ENCODE measurements at places on chromosomes 4 and X. TPM values are rescaled to one million over a fixed set of nuclear protein-coding genes. Genes with fewer than 3 reads are reported as not detected.

- no peak for DNase-seq
Measured at GRCh38 chr4:102901804-102902203, 33.0 kb downstream of the CISD2 start.

The USP26 gene
- not detected for total RNA-seq

GRCh38 chrX:136598631-136599030, 49.3 kb upstream of the CD40LG start:
- DNase-seq = no peak

DNA sequence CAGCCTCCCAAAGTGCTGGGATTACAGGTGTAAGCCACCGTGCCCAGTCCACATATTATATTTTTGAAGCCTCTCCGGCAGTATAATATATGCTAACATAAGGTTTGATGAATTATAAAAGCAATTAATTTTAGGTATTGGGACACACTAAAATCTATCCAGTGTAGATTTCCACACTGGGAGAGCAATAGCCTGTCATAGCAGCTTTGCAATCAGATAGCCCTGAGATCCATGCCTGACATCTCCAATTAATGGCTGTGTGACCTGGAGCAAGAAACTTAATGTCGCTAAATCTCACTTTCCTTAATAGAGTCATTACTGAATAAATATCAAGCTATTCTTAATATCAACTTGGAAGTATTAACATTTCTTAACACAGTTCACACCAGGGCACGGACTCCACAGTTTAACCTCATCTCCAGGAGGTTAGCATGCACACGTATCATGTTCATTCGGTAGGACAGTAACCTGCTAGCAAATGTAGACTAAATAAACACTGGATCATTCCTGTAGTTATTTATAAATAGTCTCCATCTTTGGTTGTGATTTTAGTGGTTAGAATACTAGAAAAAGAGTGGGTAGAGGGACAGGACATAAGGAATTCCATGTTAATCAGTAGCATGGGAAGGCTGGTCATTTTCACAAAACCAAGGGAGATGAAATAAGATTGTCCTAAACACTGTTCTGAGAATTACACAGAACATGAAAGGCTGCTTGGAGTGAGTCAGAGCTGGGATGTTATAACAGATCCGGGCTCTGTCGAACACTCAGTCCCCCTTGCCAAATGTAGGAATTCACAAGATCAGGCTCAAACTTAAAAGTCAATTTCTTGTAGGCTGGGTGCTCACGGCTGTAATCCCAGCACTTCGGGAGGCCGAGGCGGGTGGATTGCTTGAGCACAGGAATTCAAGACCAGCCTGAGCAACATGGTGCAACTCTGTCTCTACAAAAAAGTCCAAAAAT, 254.7 kb downstream of the PALLD start:
- no peak for DNase-seq

The CAMK2D gene
- total RNA-seq = 109 TPM

GRCh38 chr4:113505044-113505443, 256.5 kb downstream of the CAMK2D start:
- no peak for DNase-seq

DNA sequence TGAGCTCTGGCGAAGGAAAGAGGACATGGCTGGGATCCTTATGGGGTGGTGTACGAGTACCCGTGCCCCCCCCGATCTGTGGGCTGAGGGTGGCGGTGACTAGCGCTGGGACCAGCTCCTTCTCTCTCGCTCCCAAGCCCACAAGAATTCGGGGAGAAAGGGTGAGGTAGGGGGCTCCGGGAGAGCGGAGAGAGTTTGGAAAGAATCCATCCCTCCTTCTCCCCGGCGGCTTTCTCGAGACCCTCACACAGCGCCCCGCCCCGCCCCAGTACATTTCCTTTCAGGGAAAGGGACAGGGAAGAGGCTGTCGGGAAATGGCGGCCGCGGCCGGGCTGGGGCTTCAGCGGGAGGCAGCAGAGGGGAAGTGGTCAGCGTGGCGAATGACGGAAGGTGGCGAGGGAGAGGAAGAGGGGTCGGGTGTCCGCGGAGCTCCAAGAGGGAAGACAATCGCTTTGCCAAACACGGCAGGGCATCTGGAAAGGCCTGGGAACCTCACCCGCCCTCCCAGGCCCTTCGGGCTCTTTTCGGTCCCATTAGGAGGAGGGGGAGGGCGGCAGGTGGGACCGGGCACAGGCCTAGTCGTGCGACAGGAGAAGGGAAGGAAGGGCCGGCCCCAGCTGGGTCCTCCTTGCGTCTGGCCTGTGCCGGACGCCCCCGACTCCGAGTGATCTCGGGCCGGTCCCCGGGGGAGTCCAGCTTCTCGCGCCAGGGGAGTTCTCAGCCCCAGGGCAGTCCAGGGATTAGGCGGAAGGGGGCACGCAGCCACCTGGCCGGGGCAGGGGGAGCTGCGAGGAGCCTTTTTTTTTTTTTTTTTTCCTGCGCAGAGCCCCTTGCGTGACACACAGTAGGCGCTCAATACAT, 10.2 kb downstream of the HNRNPH2 start:
- DNase-seq = peak; percentile 65

GRCh38 chr4:7210824-7211223, 18.5 kb downstream of the SORCS2 start:
- DNase-seq = no peak

DNA sequence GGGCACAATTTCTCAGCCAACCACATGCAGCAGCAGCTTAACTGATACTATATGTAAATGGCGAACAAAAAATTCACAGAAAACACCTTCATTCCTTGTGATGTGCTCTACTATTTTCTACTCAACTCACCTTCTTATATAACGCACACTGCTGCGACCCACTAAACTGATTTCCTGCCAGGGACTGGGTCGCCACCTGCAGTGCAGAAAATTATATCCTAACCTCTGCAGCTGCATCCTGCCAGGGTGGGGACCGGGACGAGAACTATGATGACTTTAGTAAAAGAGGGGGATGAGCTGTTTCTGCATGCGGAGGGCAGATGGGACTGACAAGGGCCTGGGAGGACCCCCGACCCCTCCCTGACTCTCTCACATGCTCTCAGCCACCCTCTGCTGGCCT, 27.4 kb downstream of the ABLIM2 start:
- DNase-seq = no peak

DNA sequence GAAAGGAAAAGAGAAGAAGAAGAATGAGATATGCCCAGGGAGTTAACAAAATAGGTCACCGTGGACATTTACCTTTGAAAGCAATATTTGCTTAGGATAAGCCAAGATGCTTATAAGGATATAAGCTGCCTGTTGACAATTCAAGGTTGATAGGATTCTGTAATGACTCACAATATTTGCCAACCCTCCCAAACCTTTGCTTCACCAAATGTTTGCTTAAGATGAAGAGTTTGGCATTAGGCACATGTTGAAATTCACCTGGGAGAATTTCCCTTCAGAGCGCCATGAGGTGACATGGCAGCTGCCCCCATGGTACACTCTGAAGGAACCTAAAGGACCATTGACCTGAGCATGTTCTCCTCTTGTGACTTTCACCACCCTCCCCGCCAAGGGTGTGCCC, 4.6 kb downstream of the PALLD start:
- peak; percentile 33 for DNase-seq

GRCh38 chr4:6331468-6331867, 61.8 kb downstream of the WFS1 start:
- no peak for DNase-seq

DNA sequence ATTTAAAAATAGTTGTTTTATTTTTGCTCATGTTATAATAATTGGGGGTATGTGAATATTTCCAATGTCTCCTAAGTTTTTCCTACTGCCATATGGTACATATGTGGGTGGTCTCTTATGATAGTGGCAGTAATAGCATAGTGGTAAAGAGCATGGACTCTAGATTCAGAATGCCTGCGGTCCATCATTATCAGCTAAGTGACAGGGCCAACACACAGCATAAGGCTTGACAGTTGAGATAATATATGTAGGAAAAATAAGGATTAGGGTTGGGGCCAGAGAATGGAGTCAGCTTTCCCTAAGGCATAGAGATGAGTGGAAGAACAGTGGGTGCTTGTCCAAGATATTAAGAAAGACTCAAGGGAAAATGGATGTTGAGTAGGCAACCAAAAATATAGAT, 2707.5 kb downstream of the PCDH7 start:
- no peak for DNase-seq

GRCh38 chrX:15988661-15989603, 134.3 kb upstream of the AP1S2 start:
- DNase-seq = no peak

DNA sequence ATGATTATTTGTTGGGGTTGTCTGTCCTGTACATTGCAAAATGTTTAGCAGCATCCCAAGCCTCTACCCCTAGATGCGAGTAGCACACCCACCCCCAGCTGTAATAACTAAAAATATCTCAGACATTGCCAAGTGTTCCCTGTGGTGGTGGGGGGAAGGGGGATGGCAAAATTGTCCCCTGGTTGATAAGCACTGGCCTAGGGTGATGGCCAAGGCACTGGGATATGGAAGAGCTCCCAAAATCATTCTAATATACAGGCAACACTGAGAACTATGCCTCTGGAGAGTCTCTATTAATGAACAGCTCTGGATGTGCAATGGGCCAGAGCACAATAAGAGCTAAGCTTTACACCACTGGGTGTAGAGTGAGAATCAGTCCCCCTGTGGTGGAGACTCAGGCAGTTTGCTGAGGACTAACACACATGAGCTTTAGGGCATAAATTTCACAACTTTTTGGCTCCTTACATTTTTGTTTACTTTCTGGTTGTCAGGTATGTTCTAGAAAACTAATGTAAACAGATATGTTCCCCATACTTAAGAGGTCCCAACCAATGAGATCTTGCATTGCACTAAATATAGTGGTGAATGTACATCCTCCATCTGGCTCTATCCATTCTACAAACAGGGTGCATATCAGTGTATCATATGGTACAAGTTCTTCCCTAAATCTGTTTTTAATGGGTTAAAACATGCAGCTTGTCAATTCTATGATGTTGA, 34.5 kb downstream of the EDNRA start:
- DNase-seq = no peak

The NUDT10 gene
- total RNA-seq = 0.64 TPM

The UGT2A2 gene
- total RNA-seq = not detected

- no peak for DNase-seq
Measured at GRCh38 chr4:19689511-19689910, 562.2 kb upstream of the SLIT2 start.

- DNase-seq = no peak
Measured at GRCh38 chrX:55056820-55057674, 17.8 kb upstream of the PAGE2B start.

The BEX5 gene
- total RNA-seq = 2.0 TPM

The ZNF630 gene
- 2.8 TPM for total RNA-seq

- no peak for DNase-seq
Measured at GRCh38 chrX:30065226-30065625, 150.1 kb upstream of the MAGEB2 start.

- no peak for DNase-seq
Measured at GRCh38 chr4:188439641-188440311, 300.5 kb downstream of the TRIML1 start.

The FAM236B gene
- not detected for total RNA-seq

GRCh38 chr4:80331693-80332092, 3.8 kb upstream of the CFAP299 start:
- DNase-seq = no peak

DNA sequence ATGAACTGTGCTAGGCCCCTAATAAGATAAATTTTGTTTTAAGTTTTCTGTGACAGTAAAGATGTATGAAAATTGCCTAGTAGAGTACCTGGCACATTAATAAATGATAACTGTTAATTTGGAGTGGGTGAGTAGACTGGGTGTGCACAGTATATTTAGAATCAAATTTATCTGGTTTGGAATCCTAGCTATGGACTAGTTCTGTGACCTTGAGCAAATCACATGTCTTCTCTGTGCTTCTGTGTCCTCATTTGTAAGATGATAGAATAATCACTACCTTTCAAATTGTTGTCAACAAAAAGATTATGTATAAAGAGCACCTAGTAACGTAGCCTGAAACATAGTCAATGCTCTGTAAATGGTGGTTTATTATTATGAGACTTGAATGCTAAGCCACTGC, 170.2 kb downstream of the AR start:
- DNase-seq = no peak

The SPATA4 gene
- total RNA-seq = not detected

GRCh38 chr4:28523681-28524190, 1663.1 kb downstream of the STIM2 start:
- DNase-seq = no peak

GRCh38 chr4:149955780-149956390, 122.4 kb upstream of the DCLK2 start:
- no peak for DNase-seq

DNA sequence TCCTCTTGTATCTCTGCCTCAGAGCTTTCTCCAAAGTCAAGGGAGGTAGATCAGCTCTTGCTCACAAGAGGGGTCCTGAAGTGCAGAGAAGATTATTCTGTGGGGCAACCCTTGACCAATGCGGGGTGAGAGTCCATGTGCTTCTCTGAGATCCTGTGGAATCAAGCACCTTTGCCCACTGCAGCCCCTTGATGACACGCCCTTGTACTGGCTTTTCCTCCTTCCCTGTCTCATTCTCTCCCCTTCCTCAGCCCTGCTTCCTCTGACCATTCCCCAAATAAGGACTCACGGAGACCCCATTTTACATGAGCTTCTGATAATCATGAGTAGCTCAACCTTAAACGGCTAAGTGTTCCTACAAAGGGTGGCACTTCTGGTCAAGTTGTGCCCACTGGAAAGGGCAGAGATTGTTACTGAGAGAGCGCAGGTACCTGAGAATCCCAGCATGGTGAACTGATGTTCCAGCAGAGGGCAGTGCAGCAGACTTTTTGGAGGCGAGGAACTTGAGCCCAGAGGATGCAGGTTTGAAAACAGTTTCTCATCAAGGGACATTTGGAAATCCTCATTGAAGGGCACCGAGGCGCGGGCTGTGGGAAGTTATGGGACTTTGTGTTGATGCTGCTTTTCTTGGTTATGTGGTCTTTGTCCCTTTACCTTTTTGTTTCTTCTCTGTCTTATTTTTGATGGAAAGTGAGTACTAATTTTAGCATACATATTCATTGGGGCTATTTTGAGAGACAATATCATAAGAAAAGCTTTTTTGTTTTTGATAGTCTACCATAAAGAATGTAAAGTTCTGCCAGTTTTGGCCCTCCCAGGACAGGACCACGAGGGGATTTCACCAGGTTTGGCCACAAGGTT, 201.3 kb downstream of the RBM46 start:
- peak; percentile 56 for DNase-seq

The GLOD5 gene
- total RNA-seq = 9.0 TPM

DNA sequence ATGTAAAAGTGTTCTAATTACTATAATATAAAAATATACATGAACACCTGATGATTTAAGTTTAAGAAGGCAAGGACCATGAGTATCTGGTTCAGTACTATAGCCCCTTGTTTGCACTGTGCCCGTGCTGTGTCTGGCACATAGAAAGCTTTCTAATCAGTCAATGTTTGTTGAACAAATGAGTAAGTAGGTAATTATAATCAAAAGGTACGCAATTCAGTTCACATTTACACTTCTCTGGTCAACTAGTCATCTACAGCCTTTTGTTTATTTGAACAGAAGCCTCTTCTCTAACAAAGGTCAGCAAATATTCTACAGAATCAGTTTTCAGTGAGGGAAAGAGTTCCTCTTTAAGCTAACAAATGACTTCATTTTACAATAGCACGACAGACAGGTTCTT, 523.3 kb downstream of the SMARCA1 start:
- no peak for DNase-seq

GRCh38 chr4:39638354-39639239, at the start of gene SMIM14:
Gene SMIM14 (minus strand): TSS chr4:39638865. CDS start chr4:39605145, 33,720 bp downstream.
- peak; percentile 98 for DNase-seq

Data from colonic mucosa (tissue), 4 donors.